ENCODE measurements at places on chromosomes 7 and 10.

- DNase-seq: no peak
Observed at GRCh38 chr10:48332166-48332870, 25.8 kb downstream of the MAPK8 start.

DNA sequence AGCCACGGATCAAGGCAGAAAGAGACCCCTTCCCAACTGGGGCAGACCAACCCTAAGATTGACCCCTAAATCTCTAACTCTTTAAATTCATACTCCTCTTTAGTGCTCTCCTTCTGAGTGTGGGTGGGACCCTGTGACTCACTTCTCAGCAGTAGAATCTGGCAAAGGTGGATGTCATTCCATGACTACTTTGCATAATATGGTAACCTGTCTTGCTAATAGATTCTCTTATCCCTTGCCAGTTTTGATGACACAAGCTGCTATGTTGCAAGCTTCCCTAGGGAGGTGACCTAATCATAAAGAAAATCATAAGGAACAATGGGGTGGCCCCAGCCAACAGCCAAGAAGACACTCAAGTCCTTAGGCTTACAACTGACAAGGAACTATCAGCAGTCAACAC is 155.4 kb upstream of the VWC2 start:
- DNase-seq: no peak

DNA sequence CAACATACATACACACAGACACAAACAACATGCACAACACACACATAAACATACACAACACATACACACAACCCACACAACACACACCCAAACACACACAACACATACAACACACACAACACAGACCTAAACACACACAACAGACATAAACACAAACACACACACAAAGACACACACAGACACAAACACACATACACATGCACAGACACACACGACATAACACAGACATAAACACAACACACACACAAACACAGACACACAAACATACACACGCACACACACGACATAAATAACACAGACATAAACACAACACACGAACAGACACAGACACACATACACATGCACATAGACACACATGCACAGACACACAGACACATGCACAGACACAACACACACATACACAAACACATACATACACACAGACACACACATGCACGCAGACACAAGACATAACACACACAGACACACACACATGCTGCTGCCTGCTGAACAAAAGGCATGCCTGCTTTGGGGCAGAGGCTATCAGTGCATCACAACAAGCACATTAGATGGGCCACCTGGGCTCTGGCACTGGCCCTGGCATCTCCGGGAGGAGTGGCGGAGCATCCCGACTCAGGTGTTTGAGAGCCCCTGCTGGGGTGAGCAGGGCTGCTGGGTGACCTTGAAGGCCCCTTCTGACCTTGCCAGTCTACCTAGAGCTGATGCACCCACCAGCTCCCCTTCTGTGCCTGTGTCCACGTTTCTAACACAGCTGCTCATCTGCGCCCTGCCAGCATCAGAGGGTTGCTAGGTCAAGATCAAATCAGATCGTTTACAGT is 5.3 kb downstream of the LRCH4 start:
- DNase-seq: no peak

- DNase-seq: no peak
Observed at GRCh38 chr7:32102432-32102873, 32.2 kb upstream of the PDE1C start.

- DNase-seq: no peak
Observed at GRCh38 chr10:3060481-3060889, 6.9 kb upstream of the PFKP start.

DNA sequence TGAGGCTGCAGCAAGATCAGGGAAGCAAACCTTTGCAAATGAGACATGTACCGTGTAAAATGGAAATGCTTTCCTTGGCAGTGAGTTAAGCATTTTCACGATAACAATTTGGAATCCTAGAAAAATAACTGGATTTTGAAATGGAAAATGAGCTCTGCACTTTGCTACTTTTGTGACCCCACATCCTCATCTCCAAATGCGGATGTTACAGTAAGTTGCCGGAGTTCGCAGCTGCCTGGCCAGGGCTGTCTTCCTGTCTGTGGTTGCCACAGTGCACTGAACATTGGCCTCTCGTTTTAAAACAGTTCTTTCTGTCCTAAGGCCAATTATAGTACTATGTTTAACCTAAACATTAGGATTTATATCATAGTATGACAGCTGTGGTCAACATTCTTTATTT is 136.2 kb upstream of the FZD8 start:
- DNase-seq: no peak

DNA sequence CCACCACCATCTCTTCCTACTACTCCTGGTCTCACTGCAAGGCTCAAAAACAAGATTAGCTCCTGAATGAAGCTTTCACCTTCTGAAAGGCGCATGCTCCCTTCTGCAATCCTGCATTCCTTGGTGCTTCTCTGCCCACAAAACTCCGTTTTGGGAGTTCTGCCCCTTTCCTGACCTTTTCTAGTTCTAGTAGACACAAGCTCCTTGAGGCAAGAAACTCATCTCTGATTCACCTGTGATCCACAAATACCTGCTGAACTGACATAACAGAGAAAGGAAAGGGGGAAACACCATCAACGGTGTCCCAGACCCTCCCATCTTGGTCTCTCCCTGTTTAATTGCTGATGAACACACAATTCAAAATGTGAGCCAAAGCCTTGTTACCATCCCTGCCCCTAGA is 64.0 kb upstream of the EGR2 start:
- DNase-seq: no peak

DNA sequence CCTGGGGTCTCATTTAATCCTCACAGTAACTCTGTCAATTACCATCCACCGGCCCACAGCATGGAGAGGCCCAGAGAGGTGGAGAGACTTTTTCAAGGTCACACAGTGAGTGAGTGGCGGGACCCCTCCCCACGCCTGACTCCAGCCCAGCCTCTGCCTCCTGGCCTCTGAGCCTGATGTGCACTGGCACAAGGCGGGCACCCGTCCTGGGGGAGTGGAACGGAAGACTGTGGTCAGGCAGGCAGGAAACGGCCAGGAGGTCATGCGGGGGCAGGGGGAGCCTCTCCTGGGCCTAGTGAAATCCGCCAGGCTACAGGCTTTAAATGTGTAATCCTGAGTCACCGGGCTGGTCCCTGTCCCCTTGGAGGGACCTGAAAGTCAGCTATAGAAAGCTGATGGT is 32.2 kb downstream of the ZCCHC24 start:
- no peak for DNase-seq

DNA sequence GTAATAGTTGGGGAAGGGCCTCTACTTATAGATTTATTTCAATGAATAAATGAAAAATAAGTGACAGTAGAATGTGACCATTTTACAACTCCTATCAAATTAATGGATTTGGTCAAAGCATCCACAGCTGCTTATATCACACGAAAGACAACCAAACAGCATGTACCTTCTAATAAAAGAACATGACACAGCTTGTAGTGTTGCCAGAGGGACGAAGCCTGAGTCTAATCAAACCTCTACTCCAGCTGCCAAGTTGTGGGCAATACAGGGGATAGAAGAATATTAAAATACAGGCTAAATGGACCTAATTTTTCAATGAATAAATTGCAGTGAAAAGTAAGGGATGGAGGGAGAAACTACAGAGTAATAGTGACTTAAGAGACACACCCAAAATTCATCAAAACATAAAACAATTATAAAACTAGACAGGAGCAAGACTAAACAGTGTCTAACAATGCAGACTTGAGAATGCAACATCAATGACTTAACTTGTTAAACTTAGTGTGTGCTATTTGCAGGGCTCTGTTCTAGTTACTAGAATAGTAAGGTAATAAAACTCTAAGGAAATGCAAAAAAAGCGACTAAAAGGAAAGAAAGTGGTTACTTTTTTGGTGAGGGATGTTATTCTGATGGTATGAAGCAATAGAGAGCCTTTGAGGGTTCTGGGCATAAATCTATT is 853.8 kb downstream of the GRM8 start:
- no peak for DNase-seq

DNA sequence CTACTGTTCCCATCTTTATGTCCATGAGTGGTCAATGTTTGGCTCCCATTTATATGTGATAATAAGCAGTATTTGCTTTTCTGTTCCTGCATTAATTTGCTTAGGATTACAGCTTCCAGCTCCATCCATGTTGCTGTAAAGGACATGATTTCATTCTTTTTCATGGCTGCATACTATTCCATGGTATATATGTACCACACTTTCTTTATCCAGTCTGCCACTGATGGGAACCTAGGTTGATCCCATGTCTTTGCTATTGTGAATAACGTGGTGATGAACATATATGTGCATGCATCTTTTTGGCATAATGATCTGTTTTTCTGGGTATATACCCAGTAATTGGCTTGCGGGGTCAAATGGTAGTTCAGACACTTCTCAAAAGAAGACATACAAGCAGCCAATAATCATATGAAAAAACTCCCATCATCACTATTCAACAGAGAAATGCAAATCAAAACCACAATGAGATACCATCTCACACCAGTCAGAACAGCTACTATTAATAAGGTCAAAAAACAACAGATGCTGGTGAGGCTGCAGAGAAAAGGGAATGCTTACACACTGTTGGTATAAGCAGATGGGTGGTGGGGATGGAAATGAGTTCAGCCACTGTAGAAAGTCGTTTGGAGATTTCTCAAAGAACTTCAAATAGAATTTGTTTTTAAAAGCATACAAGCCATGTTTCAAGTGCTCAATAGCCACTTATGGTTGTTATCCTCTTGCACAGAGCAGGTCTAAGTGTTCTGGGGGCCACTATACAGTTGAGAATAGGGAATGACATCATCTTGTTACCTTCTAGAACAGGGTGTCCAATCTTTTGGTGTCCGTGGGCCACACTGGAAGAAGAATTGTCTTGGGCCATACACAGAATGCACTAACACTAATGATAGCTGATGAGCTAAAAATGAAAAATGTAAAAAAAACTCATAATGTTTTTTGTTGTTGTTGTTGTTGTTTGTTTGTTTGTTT is 23.2 kb upstream of the SDK1 start:
- no peak for DNase-seq

DNA sequence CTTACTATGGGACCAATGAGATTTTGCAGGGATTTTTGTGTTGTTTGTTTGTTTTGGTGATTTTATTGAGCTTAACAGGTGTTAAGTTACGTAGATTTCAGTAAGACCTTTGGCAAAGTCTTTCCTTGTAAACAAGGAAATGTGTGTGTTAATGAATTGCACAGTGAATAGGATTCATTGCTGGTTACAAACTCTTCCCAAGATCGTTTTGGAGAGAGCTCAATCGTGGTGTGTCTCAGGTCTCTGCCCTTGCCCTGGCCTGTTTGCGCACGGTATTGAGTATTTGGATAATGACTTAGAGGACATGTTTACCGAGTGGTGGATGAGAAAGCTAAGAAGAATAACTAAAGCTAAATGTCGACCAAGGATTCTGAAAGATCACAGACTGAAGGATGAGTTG is 41.9 kb downstream of the PRPF18 start:
- no peak for DNase-seq

- no peak for DNase-seq
Observed at GRCh38 chr10:83605783-83606630, 533.3 kb upstream of the GHITM start.

DNA sequence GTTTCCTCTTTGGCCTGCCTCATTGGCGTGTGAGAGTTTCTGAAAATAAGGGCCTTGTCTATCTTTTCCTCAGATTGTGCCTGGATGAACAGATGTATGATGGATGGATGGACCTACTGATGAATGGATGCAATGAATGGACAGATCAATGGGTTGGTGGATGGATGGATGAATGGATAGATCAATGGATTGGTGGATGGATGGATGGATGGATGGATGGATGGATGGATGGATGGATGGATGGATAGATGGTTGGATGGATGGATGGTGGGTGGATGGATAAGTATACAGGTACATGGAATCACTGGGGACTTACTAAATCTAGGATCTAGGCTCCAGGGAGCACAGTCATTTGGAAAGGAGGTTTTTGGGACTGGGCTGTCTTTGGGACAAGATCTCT is 331.9 kb downstream of the GRID1 start:
- no peak for DNase-seq

DNA sequence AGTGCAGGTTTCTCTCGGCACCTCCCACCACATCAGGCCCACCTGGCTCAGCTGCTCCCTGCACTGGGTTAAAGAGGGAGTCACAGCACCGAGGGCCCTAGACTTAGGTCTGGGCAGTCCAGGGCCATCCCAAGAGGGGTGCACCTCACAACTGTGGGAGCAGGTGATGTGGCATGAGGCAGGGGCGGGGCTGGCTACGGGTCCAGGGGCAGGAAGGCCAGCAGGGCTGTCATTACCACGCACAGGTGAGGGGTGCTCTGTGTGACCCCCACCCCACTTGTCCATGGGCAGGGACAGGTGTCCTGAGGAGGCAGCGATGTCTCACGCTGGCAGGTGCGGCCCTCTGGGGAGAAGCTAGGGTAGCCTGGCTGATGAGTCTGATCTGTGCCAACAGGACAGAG is 40.5 kb upstream of the DPYSL4 start:
- no peak for DNase-seq

DNA sequence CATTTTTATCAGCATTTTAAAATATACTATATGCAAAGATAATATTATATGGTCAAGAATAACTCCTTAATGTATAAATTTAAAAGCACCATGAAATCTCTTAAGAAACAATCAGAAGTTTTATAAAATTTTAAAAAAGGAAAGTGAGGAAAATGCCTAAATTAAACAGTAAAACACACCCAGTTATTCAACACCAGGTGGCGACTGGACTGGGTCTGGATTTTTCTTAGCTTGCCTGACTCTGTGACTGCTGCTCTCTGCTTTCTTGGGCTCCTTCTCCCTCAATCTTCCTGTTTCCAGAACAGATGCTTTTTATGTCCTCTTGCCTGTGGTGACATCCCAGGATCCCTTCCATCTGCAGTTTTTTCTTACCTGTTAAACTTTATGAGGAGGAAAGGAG is 200.3 kb downstream of the BICC1 start:
- peak; percentile 6 for DNase-seq

GRCh38 chr7:131604841-131605279 is 48.4 kb upstream of the PODXL start:
- DNase-seq: no peak

DNA sequence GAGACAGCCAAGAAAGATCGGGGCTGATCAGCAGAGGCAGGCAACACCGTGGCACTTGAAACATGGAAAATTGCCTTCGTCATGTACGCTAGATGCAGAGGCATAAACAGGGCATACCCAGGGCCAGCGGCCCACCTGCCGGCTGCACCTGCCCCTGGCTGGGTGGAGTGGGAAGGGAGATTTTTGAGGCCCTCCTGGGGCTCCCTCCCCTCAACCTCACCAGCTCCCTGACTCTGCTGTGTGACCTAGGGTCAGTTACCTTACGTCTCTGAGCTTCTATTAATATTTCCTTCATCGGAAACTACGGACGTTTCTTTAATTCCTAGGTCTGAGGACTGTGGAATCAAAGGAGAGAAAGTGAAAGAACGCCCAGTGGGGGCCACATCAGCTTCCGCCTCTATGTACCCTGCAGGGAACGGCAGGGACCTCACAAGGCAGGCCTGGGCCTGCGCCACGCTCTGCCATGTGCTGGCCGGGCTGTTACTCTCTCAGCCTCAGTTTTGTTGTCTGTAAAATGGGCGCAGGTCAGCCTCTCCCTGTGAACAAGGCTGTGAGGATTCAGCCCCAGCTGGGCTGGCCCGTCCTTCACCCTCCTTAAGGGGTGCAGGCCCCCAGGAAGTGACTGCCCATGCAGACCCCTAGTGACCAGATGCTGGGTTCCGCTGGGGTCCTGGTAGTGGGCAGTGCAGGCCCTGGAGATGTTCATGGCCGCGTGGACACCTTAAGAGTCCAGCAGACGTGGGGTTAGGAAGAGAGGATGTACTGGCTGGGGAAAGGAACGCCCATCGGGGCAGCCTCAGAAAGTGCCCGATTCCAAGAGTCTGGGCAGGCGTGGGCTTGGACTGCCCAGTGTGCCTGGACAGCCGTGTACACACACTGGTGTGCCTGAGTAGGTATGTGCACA is 22.7 kb downstream of the ELFN1 start:
- DNase-seq: no peak
